ENCODE measurements at places on chromosomes 6 and 20.

GRCh38 chr6:36717231-36717825 lies 19.7 kb downstream of the RAB44 start:
- DNase-seq: no peak

DNA sequence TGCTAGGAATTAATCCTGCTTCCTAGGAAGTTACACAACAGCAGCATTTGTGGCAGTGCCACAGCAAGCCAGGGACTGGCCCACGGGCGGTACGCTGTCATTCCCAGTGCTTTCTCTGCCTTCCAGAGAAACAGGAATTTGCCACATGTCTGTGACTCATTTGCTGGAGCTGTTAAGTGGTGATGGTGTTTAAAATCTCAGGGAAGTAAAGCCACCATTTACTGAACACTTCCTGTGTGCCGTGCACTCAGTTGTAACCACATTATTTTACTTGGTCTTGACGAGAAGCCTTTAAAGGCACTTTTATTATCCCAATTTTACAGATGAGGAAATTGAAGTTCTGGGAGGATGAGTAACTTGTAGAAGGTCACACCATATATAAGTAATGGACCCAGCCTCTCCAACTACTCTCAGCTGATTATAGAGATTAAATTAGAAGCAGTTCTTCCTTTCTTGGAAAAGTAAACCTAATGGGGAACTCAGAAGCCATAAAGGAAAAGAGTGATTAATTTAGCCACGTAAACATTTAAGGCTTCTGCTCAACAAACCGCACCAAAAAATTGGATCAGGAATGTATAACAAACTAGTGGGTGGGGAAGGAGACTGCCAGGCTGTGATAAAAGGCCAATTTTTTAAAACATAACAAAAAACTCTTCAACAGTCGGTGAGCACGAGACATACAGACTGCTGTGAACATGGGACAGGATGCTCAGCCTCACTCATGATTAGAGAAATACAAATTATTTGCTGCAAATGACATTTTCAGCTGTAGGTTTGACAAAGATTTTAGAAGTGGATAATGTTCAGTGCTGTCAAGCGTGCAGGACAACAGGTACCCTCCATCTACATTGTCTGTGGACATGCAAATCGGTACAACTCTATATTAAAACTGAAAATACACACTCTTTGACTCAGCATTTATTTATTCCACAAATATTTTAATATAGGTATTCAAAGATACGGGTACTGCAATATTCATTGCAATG lies 311.2 kb downstream of the NRN1 start:
- DNase-seq: peak; percentile 95

GRCh38 chr6:147160593-147160992 lies 43.6 kb upstream of the STXBP5 start:
- DNase-seq: no peak

DNA sequence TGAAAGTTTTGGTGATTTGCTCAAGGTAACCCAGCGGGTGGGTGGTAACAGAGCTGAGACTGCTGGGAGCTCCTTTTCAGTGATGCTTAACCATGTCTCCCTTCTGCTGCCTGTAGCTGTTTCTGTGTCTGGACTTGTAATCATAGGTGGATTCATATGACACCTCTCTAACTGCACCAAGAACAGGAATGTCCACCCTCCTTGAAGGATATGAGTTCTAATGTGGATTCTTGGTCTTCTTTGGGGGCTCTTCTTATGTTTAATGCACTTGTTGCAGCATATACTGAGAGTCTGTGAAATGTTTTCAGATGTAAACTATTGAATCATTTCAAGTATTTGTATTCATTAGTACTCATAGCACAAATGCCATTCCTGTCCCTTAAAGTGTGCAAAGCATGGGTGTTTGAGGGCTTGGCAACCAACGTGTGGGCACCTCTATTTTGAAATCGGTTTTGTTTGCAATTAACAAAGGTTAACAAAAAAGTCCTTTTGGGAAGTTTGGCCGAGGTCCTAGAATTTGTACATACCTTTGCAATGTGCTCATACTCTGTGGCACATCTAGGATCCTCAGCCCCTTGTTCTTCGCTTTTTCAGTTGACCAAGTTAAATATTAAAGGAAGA lies 138.0 kb downstream of the SOX4 start:
- peak; percentile 76 for DNase-seq

DNA sequence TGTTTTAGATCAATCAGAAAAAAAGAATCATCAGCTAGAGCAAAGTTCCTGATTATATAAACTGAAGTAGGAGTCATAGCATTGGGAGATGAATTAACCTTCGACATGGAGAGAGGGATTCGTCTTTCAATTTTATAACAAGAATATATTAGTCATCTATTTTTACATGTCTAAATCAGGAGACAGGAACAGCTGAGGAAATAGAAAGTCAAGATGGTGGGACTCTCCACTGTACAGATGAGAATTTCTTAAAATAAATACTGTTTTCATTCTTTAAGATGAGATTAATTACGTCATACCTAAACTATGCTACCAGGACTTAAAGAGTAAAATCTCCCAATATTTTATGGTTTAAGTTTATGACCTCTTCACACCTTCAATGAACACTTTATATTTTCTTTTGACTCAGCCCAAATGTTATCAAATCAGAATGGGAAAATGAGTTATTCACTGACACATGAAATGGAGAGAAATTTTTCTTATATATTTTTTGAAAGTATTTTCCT lies 1137.7 kb downstream of the EPHA7 start:
- no peak for DNase-seq

DNA sequence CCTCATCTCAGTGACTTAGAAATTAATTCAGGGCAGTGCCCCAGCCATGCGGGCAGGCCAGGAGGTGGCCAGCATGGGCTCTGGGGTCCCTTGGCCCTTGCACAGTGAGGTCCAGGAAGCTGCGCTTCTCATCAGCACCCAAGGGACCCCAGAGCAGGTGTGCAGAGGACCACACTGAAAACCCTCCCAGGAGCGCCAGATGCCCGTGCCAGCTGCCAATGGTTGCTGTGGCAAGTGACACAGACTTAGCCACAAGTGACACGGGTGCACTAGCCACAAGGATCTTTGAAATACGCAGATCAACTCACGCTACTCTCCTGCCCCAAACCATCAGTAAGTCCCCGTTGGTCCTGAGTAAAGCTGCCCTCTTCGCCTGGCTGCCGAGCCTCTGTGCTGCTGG lies 88.1 kb downstream of the ERMARD start:
- no peak for DNase-seq

- DNase-seq: no peak
These were observed 16.7 kb upstream of the CLIC5 start for GRCh38 chr6:46032110-46032998.

DNA sequence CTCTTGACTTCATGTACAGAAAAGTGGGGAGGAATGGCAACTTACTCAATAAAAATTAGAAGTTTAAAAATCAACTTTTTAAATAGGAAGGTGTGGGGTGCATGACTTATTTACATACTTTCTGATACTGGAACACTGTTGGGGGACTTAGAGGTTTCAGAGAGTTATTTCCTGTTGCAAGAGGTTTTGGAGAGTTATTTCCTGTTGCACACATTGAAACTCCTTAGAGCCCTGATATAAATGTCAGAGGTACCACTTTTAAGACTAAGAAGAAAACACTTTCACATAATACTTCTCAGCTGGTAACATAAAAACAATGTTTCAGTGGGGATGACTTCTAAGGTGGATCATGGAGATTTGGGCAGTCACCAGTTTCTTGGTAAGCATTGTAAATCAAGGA lies 579.9 kb downstream of the MMUT start:
- peak; percentile 1 for DNase-seq

DNA sequence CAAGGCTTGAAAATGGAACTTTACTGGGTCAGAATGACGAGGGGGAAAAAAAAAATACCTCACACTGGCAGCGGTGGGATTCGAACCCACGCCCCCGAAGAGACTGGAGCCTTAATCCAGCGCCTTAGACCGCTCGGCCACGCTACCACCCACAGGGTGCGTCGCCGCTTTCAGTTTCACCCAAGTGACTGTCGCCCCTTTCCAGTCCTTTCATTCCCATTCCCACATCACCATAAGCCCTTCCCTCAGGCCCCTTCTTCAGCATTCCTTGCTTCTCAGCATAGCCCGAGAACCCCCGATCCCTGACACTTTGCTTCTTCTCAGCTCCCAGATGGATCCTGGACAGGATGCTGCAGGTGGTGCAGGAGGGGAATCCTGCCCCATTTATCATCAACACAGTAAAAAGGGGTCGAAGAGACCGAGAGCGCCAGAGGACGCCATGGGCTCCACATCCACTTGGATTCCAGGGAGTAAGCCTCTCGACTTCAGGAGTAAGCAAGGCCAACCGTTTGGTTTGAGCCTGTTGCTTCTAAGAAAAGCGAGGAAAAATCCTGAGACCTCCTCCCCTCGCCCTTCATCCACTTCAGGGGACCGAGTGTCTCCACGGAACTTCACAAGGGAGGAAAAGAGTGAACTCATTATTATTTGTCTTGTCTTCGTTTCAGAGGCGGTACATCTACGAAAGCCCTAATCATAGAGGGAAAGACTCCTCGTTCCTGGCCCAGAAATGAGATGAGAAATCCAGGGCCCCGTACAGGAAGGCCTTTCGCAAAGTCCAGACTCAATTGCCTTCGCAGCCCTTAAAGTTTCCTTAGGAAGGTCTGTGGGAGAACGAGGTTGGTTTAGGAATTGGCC lies 20.0 kb upstream of the TRIM27 start:
- peak; percentile 83 for DNase-seq

DNA sequence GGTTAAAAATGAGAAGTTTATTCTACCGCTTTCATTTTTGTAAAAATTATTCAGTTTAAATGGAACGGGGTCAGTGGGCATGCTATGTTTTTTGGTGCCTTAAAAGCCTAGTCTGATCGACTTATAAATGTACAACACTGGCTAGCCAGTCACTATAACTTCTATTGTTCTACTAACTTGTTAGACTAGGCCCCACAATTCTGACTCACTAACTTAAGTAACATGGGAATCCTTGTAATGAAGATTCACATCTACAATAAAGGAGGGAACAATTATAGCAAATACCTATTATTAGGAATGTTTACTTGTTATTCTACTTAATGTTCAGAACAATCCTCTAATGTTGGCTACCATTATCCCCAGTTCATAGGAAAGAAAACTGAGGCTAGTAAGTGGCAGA lies 28.5 kb downstream of the REPS1 start:
- no peak for DNase-seq

- peak; percentile 26 for DNase-seq
These were observed 18.2 kb upstream of the MYB start for GRCh38 chr6:135162678-135163439.

GRCh38 chr20:1391640-1392442 lies 1.0 kb downstream of the FKBP1A start:
- peak; percentile 70 for DNase-seq

GRCh38 chr6:127402890-127403617 lies 56.1 kb downstream of the KIAA0408 start:
- DNase-seq: no peak

DNA sequence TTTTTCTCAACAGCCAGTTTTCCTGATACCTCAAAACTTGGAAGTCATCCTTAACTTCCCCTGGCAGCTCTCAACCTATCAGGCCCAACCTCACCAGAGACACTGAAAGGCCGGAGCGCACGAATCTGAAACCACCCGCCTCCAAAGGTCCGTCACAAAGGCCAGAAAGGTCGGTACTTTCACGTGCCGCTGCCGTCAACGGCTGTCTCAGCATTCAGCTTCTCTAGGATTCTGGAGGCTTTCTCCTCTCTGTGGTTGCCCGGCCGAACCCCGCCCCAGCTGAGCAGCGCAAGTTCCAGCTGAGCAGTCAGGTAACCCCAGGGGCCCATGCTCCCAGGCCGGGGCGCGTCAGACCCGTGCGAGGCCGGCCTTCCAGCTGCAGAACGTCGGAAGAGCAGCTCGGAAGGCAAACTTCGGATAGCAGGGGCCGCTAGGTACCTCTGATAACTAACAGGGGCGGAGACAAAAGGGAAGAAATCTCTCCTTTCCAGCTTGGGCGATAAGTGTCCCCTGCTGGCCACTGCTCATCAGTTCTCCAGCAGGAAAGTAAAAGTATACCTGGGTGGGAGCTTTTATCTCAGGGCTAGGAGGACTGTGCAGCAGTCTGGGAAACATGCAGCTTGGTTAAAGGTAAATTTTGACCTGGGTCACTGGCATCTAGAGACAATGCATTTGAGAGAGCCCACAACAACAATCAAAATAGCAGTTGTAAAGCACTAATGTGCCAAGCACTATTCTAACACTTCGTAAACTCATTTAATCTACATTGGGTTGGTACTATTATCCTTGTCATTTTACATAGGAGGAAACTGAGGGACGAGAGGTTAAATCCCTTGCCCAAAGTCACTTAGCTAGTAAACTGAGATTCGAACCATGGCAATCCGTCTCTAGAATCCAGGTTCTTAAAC lies 16.1 kb downstream of the ZSCAN12 start:
- DNase-seq: peak; percentile 66

DNA sequence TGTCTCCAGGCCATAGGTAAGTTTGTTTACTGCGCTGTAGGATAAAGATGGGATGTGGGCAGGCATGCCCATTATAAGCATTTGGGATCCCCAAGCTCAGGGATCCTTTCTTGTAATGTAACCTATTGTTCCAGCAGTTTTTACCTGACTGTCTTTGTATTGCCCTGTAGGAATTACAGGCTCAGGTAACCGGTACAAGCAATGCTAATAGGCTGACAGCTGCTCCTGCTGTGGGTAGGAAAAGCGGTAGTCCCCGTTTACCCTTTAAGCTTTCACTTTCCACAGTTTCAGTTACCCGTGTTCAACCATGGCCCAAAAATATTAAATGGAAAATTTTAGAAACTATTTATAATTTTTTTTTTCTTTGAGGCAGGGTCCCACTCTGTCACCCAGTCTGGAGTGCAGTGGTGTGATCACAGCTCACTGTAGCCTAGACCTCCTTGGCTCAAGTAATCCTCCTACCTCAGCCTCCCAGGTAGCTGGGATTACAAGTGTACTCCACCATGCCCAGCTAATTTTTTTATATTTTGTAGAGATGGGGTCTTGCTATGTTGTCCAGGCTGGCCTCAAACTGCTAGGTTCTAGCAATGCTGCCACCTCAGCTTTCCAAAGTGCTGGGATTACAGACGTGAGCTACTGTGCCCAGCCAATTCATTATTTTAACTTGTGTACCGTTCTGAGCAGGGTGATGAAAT lies 108.6 kb downstream of the CDYL start:
- no peak for DNase-seq

GRCh38 chr6:16157909-16158308 lies 29.0 kb downstream of the MYLIP start:
- no peak for DNase-seq

GRCh38 chr6:143531720-143532499 lies 20.4 kb upstream of the FUCA2 start:
- DNase-seq: no peak

DNA sequence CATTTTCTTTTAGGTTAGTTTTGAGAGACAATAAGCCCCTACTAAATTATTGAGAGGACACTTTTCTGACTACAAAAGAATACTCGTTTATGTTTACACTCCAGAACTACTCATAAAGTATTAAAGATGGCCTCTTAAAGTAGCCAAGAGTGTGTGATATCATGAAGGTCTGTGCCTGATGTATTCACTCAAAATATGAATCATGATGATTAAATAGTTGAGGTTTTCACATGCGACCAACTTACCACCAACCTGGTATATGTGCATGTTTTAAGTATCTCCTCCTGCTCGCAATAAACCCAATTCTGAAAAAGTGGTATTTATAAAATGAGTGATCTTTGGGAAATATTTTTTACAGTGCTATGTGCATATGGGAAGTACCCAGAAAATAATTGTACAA lies 43.9 kb downstream of the IL20RA start:
- DNase-seq: no peak

All from fibroblast of skin of right biceps (primary cell).